ENCODE measurements at places on chromosomes 7 and 10. TPM values are rescaled to one million over a fixed set of nuclear protein-coding genes. Genes with fewer than 3 reads are reported as not detected.

AKR1C8 gene
- not detected for total RNA-seq

MMD2 gene
- total RNA-seq = not detected

CYP26A1 gene
- 0.65 TPM for total RNA-seq

FAM180A gene
- not detected for total RNA-seq

UCMA gene
- not detected for total RNA-seq

GJD4 gene
- total RNA-seq = not detected

CNTNAP2 gene
- total RNA-seq = not detected

OR2A12 gene
- not detected for total RNA-seq

PHYHIPL gene
- total RNA-seq = not detected

ZNF212 gene
- total RNA-seq = 2.7 TPM

GIMAP6 gene
- not detected for total RNA-seq

OR2A7 gene
- total RNA-seq = not detected

MOGAT3 gene
- total RNA-seq = not detected

STEAP2 gene
- total RNA-seq = 2.5 TPM

PLAC9 gene
- total RNA-seq = not detected

GIMAP2 gene
- 3.0 TPM for total RNA-seq

LIPJ gene
- not detected for total RNA-seq

SHH gene
- 0.03 TPM for total RNA-seq

TUBAL3 gene
- total RNA-seq = not detected

BTBD16 gene
- total RNA-seq = not detected

EPHA1 gene
- not detected for total RNA-seq

NUTM2D gene
- 0.36 TPM for total RNA-seq

EZH2 gene
- 39.5 TPM for total RNA-seq

CDCA7L gene
- 97.8 TPM for total RNA-seq

ZC3HAV1L gene
- not detected for total RNA-seq

ANKRD2 gene
- total RNA-seq = 2.0 TPM

STEAP4 gene
- total RNA-seq = 0.29 TPM

PNLIPRP3 gene
- not detected for total RNA-seq

FZD1 gene
- 6.4 TPM for total RNA-seq

CUBN gene
- 0.60 TPM for total RNA-seq

CYP3A4 gene
- not detected for total RNA-seq

NACAD gene
- 5.9 TPM for total RNA-seq

GRM3 gene
- not detected for total RNA-seq

CRPPA gene
- total RNA-seq = 0.26 TPM

ZNF786 gene
- 3.4 TPM for total RNA-seq

FAM25A gene
- total RNA-seq = not detected

AGBL3 gene
- total RNA-seq = 1.9 TPM

SLC13A4 gene
- not detected for total RNA-seq

ASB15 gene
- not detected for total RNA-seq

TBX20 gene
- total RNA-seq = 0.96 TPM

RBP3 gene
- not detected for total RNA-seq

TMEM196 gene
- not detected for total RNA-seq

PMS2 gene
- 35.9 TPM for total RNA-seq

SPDYE11 gene
- not detected for total RNA-seq

GPR85 gene
- total RNA-seq = 7.0 TPM

WEE2 gene
- 0.05 TPM for total RNA-seq

ZNF727 gene
- total RNA-seq = not detected

ADAMTS14 gene
- total RNA-seq = 0.31 TPM

ITIH2 gene
- not detected for total RNA-seq

LRGUK gene
- total RNA-seq = 0.67 TPM

PIK3CG gene
- total RNA-seq = 5.4 TPM

CYP2C8 gene
- not detected for total RNA-seq

STMP1 gene
- total RNA-seq = 24.8 TPM

BAMBI gene
- 43.8 TPM for total RNA-seq

TES gene
- 1.8 TPM for total RNA-seq

FOXP2 gene
- 0.12 TPM for total RNA-seq

GRM8 gene
- not detected for total RNA-seq

FOXI2 gene
- total RNA-seq = not detected

TSPAN12 gene
- total RNA-seq = 0.81 TPM

EVX1 gene
- total RNA-seq = not detected

All from A172 (cell line).